ENCODE measurements at places on chromosomes 4 and X.

DNA sequence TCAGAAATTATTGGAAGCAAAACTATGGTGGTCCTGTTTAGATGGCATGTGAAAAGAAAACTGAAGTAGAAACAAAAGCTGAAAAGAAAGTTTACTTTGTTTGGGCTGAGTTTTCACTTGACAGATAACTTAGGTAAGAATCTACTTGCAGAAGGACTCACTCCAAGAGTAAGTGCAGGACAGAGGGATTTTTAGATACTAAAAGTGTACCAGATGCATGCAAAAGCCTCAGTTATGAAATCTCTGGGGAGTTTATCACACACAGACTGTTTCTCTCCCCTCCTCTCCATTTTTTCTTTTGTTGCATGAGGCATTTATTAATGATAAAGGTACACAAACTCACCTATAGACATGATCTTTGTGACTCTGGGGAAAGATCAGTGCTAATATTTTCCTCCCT lies 127.5 kb upstream of the GIMD1 start:
- no peak for DNase-seq

GRCh38 chr4:68410643-68411042 lies 36.6 kb upstream of the TMPRSS11E start:
- no peak for DNase-seq

DNA sequence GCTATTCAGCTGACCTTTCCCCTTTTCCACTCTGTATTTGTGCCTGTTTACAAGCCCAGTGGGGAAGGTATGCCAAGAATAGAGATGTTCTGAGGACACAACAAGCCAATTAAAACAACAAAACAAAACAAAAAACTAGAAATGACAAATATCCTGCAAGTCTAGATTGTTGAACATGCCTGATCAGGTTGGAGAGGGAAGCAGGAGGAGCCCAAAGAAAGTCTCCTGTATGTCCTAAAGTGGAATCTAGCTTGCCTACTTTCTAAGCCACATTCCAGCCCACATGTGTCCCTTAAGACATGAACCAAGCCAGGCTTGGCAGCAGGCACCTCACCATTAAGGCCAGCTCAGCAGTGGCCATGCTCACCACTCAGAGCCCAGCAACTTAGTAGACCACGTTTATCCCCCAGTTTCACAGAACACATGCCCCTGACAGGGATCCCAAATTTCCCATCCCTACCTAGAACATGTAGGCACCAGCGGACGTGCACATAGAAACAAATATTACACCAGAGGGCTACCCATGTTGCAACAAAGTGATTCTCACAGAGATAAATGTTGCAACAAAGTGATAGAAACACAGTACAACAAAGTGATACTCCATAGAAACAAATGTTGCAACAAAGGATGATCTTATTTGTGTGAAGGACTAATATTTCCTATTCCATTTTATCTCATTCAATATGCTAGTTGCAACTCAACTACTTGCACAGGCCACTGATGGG lies 48.3 kb downstream of the CD99L2 start:
- DNase-seq = no peak

GRCh38 chr4:1932736-1933135 lies 61.5 kb downstream of the NSD2 start:
- no peak for DNase-seq

DNA sequence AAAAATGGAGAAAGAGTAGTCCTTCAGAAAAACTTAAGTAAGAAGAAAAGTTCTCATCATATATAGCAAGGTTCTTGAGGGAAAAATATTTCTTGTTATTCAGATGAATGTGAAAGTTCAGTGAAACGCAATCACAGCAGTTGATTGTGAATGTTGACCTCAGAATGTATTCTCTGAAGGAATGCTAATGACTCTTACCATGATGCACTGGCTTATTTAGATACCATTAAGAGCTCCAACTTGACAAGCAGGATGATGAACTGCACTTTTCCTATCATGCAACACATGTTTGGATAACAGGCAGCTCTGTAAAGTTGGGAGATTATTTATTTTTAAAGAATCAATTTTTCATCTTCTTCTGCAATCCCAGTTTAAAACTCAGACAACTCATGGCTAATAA lies 115.5 kb upstream of the MYOZ2 start:
- DNase-seq = no peak

- DNase-seq = no peak
These were observed 1614.4 kb downstream of the PCDH19 start for GRCh38 chrX:98795636-98796035.

- peak; percentile 36 for DNase-seq
These were observed 104.1 kb downstream of the PHOX2B start for GRCh38 chr4:41644288-41644914.

All from activated T-cell treated with anti-CD3 and anti-CD28 coated beads, Interleukin-2, amount 50 U/mL, for 48 hours (primary cell).